Stimulated activated CD8-positive, alpha-beta memory T cell treated with anti-CD3 and anti-CD28 coated beads, Interleukin-12 subunit alpha, Interleukin-12 subunit beta, amount 100 ng/mL, for 1 hour (primary cell): ENCODE measurements at places on chromosomes 1 and 21.

GRCh38 chr1:107124694-107125093, 16.1 kb upstream of the NTNG1 start:
- no peak for DNase-seq

GRCh38 chr1:12506281-12507280, 111.4 kb downstream of the DHRS3 start:
- DNase-seq: no peak

DNA sequence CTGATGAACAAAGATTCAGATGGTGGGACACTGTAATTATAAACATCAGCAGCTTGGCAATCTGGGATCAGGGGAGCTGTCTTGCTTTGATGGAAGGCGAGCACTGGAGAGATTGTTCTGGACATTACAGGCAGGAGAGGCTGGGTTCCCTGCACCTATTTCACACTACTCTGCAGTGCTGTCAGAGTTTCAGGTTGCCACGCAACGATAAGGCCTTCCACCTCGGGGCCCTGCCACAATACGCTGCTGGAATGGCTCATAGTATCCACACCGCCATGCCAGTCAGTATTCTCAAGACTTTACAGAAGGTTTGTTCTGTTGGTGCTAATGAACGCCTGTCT, 96.8 kb downstream of the GLIS1 start:
- DNase-seq: no peak

GRCh38 chr21:44704636-44705001, 6.8 kb downstream of the TSPEAR start:
- DNase-seq: no peak

GRCh38 chr1:223345720-223346119, 18.3 kb downstream of the SUSD4 start:
- DNase-seq: no peak

DNA sequence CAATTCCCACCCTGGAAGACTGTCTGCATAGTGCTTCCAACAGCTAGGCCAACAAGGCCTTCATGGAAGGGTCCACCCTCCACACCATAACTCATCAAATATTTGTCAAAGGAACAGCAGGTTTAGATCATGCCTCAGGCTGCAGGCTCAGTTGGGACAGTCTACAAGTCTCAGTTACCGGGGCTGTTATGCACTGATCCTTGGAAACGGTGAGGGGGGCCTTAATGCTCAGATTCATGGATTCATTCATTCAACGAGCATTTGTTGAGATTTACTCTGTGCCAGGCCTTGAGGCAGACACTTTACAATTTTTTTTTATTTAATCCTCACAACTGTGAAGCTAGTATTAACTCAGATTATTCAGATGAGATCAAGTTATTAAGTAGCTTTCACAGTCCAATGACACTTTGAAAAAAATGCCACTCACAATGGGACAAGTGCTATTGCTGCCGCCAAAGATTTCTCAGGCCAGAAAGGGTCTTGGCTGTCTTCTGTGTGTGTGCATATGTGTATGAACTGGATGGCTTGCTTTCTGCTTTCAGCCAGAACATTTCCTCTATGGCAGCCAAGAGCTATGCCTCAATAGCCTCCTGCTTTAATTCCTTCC, 8.9 kb upstream of the C1orf216 start:
- no peak for DNase-seq
